ENCODE measurements at places on chromosomes 11 and 22.

DNA sequence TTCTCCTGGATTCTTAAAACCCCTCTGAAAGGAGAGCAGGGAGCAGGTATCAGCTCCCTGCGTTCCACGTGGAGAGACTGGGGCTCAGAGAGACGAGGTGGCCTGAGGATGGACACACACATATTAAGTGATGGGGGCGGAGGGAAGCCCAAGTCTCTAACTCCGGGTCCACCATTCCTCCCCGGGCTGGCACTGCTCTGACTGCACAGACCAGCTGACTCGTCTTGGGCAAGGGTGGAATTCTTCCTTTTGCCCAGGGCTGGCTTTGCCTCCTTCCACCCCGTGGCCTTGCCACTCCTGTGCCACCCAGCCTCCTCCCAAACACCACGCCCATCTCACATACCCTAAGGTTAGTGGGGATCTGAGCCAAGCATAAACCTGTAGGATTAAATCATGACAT, 65.0 kb downstream of the BUD13 start:
- peak; percentile 43 for DNase-seq

DNA sequence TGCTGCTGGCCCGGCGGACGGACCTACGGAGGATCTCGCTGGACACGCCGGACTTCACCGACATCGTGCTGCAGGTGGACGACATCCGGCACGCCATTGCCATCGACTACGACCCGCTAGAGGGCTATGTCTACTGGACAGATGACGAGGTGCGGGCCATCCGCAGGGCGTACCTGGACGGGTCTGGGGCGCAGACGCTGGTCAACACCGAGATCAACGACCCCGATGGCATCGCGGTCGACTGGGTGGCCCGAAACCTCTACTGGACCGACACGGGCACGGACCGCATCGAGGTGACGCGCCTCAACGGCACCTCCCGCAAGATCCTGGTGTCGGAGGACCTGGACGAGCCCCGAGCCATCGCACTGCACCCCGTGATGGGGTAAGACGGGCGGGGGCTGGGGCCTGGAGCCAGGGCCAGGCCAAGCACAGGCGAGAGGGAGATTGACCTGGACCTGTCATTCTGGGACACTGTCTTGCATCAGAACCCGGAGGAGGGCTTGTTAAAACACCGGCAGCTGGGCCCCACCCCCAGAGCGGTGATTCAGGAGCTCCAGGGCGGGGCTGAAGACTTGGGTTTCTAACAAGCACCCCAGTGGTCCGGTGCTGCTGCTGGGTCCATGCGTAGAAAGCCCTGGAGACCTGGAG, 74.1 kb downstream of the LRP5 start:
- DNase-seq = no peak

DNA sequence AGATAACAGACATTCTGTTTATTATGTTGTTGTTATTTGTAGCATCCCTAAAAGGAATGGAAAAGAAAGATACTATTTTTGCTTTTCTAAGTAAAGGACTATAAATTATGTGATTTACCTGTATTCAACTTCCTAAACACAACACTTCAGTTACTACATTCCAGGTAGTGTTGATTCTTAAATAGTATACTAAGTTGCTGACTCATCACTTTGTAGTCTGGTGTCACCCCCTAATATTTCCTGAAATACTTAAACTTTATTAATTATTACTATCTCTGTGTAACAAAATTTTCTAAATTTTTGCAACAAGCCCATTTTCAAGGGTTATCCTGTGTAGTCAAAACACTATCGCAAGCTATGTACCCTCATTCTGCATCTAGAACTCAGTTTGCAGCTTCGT, 7.0 kb downstream of the SYTL2 start:
- no peak for DNase-seq

DNA sequence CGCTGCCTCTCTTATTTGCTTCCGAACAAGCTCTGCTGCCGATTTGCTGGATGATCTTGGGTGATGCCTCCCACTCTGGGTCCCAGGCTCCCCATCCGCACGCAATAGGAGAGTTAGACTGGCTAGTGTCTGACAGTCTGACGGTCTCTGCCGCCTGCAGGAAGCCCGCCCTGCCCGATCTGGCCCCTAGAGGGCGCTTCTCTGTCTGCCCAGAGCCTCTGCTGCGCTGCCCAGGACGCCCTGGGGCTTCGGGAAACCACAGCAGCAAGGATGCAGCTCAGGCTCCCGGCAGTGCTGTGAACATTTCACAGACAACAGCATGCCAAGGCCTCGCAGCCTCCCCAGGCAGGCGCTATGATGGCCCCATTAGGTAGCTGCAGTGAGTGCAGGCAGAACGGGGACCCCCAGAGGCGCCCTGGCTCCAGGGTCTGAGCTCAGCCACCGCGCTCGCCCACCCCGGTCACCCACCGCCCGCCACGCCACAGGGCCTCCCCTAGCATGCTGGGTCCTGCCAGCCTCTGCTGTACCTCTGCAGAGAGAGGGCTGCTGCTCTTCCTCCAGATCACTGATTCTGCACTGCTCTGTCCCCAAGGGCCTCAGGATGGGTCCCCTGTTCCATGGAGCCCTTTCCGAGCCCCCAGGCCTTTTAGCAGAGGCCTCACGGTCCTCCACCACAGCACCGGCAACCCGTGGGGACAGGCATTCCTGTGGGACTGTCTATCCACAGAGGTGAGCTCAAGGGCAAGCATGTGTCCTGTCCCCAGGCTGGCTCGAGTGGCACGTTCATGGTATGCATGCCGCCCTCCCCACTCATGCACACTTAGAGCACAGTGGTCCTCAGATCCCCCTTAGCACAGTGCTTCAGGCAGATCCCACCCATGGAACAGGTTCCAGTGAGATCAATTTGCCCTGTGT, 4.3 kb upstream of the BAIAP2L2 start:
- DNase-seq = peak; percentile 86

Data from cerebellar cortex (tissue), 1 donor.